Lung (tissue), 17 donors: ENCODE measurements at places on chromosomes 16 and 17. TPM values are rescaled to one million over a fixed set of nuclear protein-coding genes. Genes with fewer than 3 reads are reported as not detected.

DNA sequence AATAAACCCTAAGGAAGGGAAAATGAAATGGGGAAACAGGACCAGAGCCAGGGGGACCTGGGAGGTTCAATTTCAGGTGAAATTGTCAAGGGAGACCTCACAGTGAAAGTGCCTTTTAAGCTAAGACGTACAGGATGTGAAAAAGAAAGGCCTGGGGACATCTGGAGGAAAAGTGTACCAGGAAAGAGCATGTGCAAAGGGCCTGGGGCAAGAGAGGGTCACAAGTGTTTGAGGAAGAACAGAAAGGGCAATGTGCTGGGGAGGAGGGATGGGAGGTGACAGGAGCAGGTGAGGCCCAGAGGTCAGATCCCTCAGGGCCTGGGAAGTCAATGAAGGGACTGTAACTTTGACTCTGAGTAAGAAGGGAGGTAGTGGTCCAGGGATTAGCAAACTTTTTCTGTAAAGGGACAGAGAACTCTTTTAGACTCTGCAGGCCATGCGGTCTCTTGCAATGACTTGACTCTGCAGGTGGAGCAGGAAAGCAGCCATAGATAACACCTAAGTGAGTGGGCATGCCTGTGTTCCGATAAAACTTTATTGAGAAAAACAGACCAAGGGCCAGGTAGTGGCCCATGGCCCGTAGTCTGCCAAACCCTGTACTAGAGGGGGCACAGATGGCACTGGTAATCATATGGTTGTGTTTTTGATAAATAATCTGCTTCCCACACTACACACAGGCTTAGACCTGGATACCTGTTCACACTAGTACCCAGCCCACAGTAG, 93.8 kb downstream of the LITAF start:
- peaks cover 4% of the 10 kb centered on the region for H3K4me1 ChIP-seq
- no peak overlapping the region for H3K4me3 ChIP-seq
- H3K27me3 ChIP-seq = no peaks in the 10 kb centered on the region
- no peaks in the 10 kb centered on the region for H3K36me3 ChIP-seq

GRCh38 chr17:75875940-75876189, 2.5 kb downstream of the TRIM47 start:
- no peak overlapping the region for H3K4me3 ChIP-seq
- H3K4me1 ChIP-seq = peaks cover 32% of the 10 kb centered on the region
- no peak for DNase-seq
- H3K27ac ChIP-seq = peak overlapping the region; percentile 94

COL1A1 gene
- 443 TPM for total RNA-seq

CCL14 gene
- total RNA-seq = 2.9 TPM

FOXN1 gene
- total RNA-seq = not detected

DNA sequence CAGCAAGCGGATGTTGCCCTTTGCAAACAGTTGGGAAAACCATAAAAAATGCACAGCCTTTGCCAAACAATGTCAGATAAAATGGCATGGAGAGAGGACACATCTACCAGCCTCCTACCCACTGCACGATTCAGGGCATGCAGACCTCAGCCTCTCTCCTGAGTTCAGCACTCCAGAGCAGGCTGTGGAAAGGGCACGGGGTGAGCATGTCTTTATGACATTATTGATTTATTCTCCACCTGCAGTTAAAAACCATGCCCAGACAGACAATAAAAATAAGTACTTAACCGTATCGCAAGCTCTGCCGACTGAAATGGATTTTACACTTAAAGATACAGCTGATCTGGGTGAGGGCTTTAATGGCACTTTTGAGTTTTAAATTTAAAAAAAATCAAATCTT, 127.1 kb downstream of the MAF start:
- no peaks in the 10 kb centered on the region for H3K27me3 ChIP-seq
- no peak overlapping the region for H3K27ac ChIP-seq
- no peaks in the 10 kb centered on the region for H3K4me1 ChIP-seq
- DNase-seq = no peak
